Uterus (tissue), 4 donors: ENCODE measurements at places on chromosomes 6 and 20. TPM values are rescaled to one million over a fixed set of nuclear protein-coding genes. Genes with fewer than 3 reads are reported as not detected.

- no peaks in the 10 kb centered on the region for H3K27me3 ChIP-seq
- H3K4me1 ChIP-seq = no peaks in the 10 kb centered on the region
- no peaks in the 10 kb centered on the region for H3K36me3 ChIP-seq
- no peak overlapping the region for H3K4me3 ChIP-seq
These were observed 723.5 kb upstream of the CHD6 start for GRCh38 chr20:42341654-42342053.

DNA sequence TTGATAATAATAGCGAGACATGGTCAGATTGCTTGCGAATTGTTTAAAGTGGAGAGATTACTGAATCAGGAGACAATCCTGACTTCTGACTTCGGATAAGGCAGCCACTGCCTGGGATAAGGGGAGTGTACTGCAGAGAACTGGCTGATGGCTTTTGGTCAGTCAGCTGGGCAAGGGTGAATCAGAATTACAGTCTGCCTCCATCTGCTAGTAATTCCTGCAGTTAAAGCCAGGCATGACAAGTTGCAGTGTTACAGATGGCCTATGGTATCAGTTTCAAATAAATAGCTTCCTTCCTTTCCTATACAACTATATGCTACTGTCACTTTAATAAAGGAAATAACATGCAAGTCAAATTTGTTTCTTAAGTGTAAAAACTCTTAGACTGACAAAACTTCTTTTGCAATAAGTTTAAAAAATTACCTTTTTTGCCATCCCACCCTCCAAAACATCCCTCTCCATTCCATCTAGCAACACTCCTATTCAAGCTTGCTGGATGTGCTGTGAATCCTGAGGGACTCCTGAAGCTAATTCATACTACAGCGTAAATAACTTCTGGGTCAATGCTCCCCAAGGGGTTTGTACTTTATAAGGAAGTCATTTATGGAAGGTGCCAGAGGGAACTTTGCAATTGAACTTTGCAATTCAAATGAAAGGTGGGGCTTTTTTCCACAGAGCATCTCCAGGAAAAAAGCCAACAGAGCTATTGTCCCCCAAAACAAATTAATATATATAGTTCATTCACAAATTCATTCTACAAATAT lies 245.2 kb downstream of the ADGRB3 start:
- no peak for DNase-seq
- H3K27ac ChIP-seq = no peak overlapping the region
- H3K36me3 ChIP-seq = no peaks in the 10 kb centered on the region
- H3K4me1 ChIP-seq = no peaks in the 10 kb centered on the region

DNA sequence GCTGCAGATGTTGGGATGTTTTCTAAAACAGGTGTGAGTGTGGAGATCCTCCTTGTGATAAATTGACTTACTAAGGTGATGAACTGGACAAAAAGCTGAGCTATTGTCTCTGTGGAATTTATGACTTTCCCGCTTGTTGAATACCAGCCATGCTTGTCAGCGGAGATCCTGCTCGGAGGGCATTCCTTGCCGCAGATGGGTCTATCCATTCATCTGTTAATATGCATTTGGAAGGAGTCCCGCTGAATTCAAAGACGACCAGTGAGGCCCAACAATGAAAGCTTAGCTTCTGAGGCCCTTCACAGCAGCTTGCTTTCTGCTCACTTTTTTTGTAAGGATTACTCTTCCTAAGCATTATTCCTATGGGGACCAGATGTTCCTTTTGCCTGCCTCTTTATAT lies 124.9 kb downstream of the TIAM2 start:
- H3K36me3 ChIP-seq = no peaks in the 10 kb centered on the region
- no peak overlapping the region for H3K4me3 ChIP-seq
- no peaks in the 10 kb centered on the region for H3K4me1 ChIP-seq
- no peaks in the 10 kb centered on the region for H3K27me3 ChIP-seq
- DNase-seq = no peak
- H3K27ac ChIP-seq = no peak overlapping the region

- H3K27ac ChIP-seq = no peak overlapping the region
- no peak overlapping the region for H3K4me3 ChIP-seq
- H3K27me3 ChIP-seq = no peaks in the 10 kb centered on the region
These were observed 302.3 kb upstream of the JAG1 start for GRCh38 chr20:10976051-10976450.

The ATG5 gene
- total RNA-seq = 81.5 TPM

The GPR6 gene
- not detected for total RNA-seq
